ENCODE measurements at places on chromosomes 5 and 9.
A peak's percentile ranks its signal among the peaks of the same experiment; 100 is the strongest.

- H3K36me3 ChIP-seq: peaks cover 4% of the 10 kb centered on the region
- H3K27ac ChIP-seq: peak overlapping the region; percentile 15
- no peaks in the 10 kb centered on the region for H3K27me3 ChIP-seq
- peak; percentile 62 for DNase-seq
- peaks cover 39% of the 10 kb centered on the region for H3K4me1 ChIP-seq
- no peak overlapping the region for H3K4me3 ChIP-seq
These were observed 10.0 kb downstream of the ZSWIM6 start for GRCh38 chr5:61342071-61342501.

DNA sequence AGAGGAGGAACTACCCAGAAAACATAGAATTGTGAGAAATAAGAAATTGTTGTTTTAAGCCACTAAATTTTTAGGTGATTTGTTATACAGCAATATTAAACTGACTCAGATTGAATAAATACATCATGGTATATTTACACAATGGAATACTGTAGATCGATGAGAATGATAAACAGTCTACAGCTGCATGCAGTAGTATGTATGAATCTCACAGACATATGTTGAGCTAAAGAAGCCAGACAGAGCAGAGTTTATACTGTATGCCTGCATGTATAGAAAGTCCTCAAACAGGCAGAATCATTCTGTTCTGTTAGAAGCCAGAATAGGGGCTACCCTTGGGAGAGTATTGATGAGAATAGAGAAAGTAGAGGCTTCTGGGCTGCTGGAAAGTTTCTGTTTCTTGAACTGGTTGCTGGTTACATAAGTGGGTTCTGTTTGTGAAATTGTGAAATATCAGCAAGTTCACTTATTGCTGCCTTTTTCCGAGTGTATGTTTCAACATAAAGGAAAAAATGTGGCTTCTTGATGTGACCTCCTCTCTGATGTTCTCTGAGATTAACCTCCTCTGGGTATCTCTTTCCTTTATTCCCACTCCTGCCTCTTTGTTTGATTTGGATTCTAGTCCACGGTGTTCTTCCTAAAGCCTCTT is 9.6 kb downstream of the KIAA1958 start:
- H3K4me3 ChIP-seq: peak overlapping the region; percentile 50
- peaks cover 13% of the 10 kb centered on the region for H3K36me3 ChIP-seq
- H3K27me3 ChIP-seq: no peaks in the 10 kb centered on the region
- H3K27ac ChIP-seq: no peak overlapping the region
- peaks cover 28% of the 10 kb centered on the region for H3K4me1 ChIP-seq
- peak; percentile 55 for DNase-seq

DNA sequence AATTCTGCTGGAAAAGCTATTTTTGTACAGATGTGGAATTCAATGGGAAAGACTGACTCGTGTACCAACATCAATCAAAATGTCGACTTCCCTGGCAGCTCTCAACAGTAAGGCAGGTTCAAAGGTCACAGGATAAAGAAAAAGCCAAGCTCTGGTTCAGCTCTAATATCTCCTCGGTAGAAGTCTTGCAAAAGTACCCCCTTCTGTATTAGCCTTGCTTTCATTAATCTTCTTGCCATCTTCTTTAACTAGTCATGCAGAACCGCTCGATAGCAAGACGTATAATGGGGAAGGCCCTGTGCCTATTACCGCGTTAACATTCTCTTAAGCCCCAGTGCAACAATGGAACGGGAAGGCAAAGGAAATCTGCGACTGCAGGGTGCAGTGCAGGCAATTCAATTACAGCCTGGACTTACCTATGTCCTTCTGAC is 201.2 kb downstream of the GAPVD1 start:
- no peaks in the 10 kb centered on the region for H3K4me1 ChIP-seq
- peaks cover 69% of the 10 kb centered on the region for H3K36me3 ChIP-seq
- no peak for DNase-seq
- no peak overlapping the region for H3K4me3 ChIP-seq

DNA sequence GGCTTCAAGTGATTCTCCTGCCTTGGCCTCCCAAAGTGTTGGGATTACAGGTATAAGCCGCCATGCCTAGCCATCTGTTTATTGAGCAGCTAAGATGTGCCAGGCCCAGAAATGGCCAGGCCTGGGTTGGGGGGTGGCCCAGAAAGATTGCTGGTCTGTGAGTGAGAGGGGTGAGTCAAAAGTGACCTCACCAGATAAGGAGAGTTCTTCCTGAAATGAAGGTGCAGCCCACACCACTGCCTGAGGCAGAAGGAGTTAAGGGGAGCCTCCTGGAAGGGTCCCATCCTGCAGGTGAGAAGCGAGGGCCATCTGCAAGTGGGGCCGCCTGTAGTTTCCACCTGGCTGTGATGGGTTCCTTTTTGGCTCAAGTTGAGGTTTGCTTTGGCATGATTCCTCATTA is 96.9 kb upstream of the KLF4 start:
- peaks cover 20% of the 10 kb centered on the region for H3K4me1 ChIP-seq
- H3K27me3 ChIP-seq: no peaks in the 10 kb centered on the region
- DNase-seq: peak; percentile 24
- H3K36me3 ChIP-seq: no peaks in the 10 kb centered on the region
- no peak overlapping the region for H3K4me3 ChIP-seq
- no peak overlapping the region for H3K27ac ChIP-seq

GRCh38 chr9:121353241-121354061 is 16.6 kb downstream of the STOM start:
- peaks cover 31% of the 10 kb centered on the region for H3K4me1 ChIP-seq
- H3K27ac ChIP-seq: peak overlapping the region; percentile 44
- peak; percentile 27 for DNase-seq
- peak overlapping the region; percentile 63 for H3K4me3 ChIP-seq

- DNase-seq: no peak
- H3K4me3 ChIP-seq: no peak overlapping the region
- no peaks in the 10 kb centered on the region for H3K4me1 ChIP-seq
- no peaks in the 10 kb centered on the region for H3K36me3 ChIP-seq
- no peak overlapping the region for H3K27ac ChIP-seq
These were observed 27.4 kb downstream of the FAM219A start for GRCh38 chr9:34430843-34431437.

GRCh38 chr5:72510610-72511181 is 3.5 kb upstream of the ZNF366 start:
- no peaks in the 10 kb centered on the region for H3K27me3 ChIP-seq
- H3K27ac ChIP-seq: no peak overlapping the region
- no peaks in the 10 kb centered on the region for H3K36me3 ChIP-seq
- peak; percentile 74 for DNase-seq
- H3K4me3 ChIP-seq: no peak overlapping the region

GRCh38 chr9:87062746-87063145 is 115.4 kb upstream of the GAS1 start:
- no peaks in the 10 kb centered on the region for H3K4me1 ChIP-seq
- DNase-seq: no peak
- H3K27me3 ChIP-seq: no peaks in the 10 kb centered on the region
- no peak overlapping the region for H3K4me3 ChIP-seq
- no peaks in the 10 kb centered on the region for H3K36me3 ChIP-seq
- no peak overlapping the region for H3K27ac ChIP-seq

DNA sequence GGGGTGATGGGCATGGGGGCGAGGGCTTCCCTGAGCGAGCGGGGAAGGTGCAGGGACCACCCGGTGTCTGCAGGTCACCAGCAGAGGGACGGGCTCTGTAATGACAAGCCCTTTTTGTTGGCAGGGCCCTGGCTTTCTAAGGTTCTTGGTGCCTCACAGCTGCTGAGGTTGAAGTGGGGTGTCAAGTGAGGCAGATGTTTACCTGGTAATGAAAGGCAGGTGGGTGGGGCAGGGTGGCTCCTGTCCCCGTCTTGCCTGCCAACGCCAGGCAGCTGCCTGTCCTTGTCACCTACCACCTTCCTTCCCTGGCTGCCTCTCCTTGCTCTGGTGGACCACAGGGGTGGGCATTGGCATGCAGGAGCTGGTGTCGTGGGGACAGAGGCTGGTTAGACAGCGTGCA is 41.0 kb upstream of the SEMA4D start:
- H3K4me1 ChIP-seq: peaks cover 27% of the 10 kb centered on the region
- no peak for DNase-seq
- H3K4me3 ChIP-seq: no peak overlapping the region

DNA sequence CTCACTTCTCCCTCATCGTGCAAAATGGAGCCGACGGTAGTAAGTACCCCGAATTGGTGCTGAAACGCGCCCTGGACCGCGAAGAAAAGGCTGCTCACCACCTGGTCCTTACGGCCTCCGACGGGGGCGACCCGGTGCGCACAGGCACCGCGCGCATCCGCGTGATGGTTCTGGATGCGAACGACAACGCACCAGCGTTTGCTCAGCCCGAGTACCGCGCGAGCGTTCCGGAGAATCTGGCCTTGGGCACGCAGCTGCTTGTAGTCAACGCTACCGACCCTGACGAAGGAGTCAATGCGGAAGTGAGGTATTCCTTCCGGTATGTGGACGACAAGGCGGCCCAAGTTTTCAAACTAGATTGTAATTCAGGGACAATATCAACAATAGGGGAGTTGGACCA is 979 bp downstream of the PCDHGA12 start:
- no peak overlapping the region for H3K27ac ChIP-seq
- peaks cover 41% of the 10 kb centered on the region for H3K27me3 ChIP-seq
- no peaks in the 10 kb centered on the region for H3K36me3 ChIP-seq
- peak overlapping the region; percentile 72 for H3K4me3 ChIP-seq
- peak; percentile 36 for DNase-seq

- H3K4me1 ChIP-seq: no peaks in the 10 kb centered on the region
- no peak overlapping the region for H3K4me3 ChIP-seq
- H3K36me3 ChIP-seq: no peaks in the 10 kb centered on the region
- no peaks in the 10 kb centered on the region for H3K27me3 ChIP-seq
These were observed 16.1 kb downstream of the CACNA1B start for GRCh38 chr9:137893670-137894069.

GRCh38 chr9:121324316-121324715 is 45.7 kb downstream of the STOM start:
- no peak overlapping the region for H3K27ac ChIP-seq
- H3K27me3 ChIP-seq: no peaks in the 10 kb centered on the region

DNA sequence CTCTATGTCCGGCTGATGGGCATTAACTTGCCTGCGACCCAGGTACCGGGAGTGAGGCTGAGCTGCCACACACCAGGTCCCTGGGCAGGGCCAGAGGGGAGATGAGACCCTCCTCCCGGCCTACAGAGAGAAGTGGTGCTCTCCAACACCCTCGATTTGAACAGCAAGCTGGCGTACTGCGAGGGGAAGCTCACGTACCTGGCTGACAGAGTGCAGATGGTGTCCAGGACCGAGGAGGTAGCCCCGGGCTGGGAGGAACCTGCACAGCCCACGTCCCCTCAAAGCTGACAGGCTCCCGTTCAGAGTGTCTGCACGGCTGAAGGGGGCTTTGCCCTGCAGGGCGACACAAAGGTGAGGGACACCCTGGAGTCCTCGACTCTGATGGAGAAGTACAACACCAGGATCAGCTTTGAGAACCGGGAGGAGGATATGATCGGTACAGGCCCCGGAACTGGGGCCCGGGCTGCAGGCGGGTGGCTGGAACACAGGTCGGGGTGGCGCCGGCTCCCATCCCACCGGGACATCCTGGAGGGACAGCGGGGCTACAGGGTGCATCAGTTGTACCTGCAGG is 1.0 kb upstream of the RABL6 start:
- H3K4me1 ChIP-seq: peaks cover 21% of the 10 kb centered on the region
- H3K27me3 ChIP-seq: peaks cover 6% of the 10 kb centered on the region
- H3K4me3 ChIP-seq: peak overlapping the region; percentile 74
- peaks cover 5% of the 10 kb centered on the region for H3K36me3 ChIP-seq
- DNase-seq: no peak

- no peak for DNase-seq
- H3K4me3 ChIP-seq: no peak overlapping the region
- no peaks in the 10 kb centered on the region for H3K36me3 ChIP-seq
These were observed 163.9 kb downstream of the OLFM1 start for GRCh38 chr9:135251331-135251761.

- no peaks in the 10 kb centered on the region for H3K27me3 ChIP-seq
- H3K36me3 ChIP-seq: peaks cover 65% of the 10 kb centered on the region
- no peak overlapping the region for H3K27ac ChIP-seq
- no peak for DNase-seq
These were observed 4.8 kb upstream of the CEL start for GRCh38 chr9:133057006-133057405.

- H3K4me1 ChIP-seq: no peaks in the 10 kb centered on the region
- no peak for DNase-seq
- H3K27me3 ChIP-seq: no peaks in the 10 kb centered on the region
- H3K36me3 ChIP-seq: no peaks in the 10 kb centered on the region
These were observed 11.6 kb downstream of the WHRN start for GRCh38 chr9:114493521-114494184.

DNA sequence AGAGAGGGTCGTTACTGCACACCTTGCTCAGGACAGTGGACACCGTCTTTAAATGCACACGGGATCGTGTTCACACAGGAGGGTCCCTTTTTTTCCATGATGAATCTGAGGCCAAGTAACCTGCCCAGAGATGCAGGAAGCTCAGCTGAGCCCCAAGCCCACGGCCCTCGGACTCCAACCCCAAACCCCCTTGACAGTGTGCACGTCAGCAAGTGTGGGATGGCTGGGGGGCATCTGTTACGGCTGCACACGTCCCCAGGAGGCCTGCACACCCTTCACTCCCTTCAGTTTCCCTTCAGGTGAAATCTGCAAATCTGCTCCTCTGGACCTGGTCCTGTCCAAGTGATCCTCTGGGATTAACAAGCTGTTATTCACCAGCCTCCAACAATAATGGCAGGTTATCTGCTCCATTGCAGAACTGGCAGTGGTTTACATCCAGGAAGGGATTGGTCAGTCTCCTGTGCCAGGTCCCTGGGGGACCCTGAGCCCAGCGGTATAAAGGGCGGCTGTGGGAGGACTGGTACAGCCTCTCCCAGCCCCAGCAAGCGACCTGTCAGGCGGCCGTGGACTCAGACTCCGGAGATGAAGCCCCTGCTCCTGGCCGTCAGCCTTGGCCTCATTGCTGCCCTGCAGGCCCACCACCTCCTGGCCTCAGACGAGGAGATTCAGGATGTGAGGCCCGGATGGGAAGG is at the start of gene LCN1:
LCN1 (plus strand) TSS at position 525 of the 692 bp plus-strand sequence; CDS start at position 583, 58 bp downstream.
- DNase-seq: no peak
- no peaks in the 10 kb centered on the region for H3K4me1 ChIP-seq
- no peaks in the 10 kb centered on the region for H3K27me3 ChIP-seq
- H3K36me3 ChIP-seq: no peaks in the 10 kb centered on the region
- H3K4me3 ChIP-seq: no peak within 1 kb of the TSS

DNA sequence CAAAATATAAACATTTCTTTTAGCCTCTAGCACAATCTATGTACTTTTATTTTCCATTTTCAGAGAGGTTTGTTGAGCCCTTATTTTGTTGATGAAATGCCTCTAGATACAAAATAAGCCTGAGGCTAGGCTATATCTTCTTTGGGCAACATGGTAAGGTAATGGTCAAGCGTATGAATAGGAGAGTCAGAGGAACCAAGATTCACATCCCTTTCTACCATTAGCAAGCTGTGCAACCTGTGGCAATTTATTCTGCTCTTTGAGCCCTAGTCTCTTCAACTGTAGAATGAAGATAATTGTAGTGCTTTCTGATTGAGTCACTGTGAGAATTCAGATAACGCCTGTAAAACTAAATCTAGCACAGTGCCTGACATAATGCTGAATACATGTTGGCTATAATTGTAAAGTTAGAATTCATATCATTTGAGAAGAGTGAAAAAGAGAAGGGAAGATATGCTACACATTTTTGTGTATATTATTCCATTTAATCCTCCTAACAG is 412.5 kb downstream of the CCDC171 start:
- H3K27ac ChIP-seq: no peak overlapping the region
- H3K4me1 ChIP-seq: no peaks in the 10 kb centered on the region
- H3K4me3 ChIP-seq: no peak overlapping the region
- no peaks in the 10 kb centered on the region for H3K36me3 ChIP-seq
- no peaks in the 10 kb centered on the region for H3K27me3 ChIP-seq
